HepG2 (cell line): ENCODE measurements at places on chromosomes 6 and 20. TPM values are rescaled to one million over a fixed set of nuclear protein-coding genes. Genes with fewer than 3 reads are reported as not detected.

DNA sequence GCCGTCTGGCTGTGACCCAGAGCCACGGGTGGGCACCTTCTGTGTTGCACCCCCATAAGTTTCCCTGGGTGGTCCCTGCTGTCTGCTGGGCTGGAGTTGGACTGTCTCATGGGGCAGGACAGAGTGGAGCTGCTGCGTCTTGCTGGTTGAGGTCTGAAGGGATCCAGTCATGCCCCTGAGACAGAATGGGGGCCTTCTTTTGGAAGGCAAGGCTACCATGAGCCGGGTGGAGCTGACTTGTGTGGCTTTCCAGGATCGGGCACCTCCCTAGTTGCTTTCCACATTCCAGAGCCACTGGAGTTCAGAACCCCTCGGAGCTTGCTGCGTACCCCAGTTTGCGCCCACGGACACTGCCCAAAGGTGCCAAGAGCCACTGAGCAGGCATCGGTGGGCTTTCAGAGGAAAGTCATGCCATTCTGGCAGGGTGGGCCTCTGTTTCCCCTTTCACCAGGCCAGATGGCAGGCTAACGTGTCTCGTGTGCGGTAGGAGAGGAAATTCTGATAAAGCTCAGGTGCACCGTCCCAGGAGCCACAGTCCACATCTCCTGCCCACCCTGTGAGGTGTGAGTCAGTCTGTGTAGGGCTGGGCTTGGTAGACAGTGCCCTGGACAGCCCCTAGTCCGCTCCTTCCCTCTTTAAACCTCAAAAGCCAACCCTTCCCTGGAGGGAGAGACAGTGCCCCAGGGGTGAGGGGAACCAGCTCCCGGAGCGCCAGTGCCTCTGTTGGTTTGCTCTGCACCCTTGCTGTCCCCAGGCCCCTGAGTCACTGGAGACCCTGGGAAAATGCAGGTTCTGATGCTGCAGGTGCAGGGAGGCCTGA is 125.3 kb downstream of the SYCP2 start:
- no peak for DNase-seq
- no peaks in the 10 kb centered on the region for H3K4me1 ChIP-seq
- H3K36me3 ChIP-seq: no peaks in the 10 kb centered on the region
- no peak overlapping the region for H3K4me3 ChIP-seq

GRCh38 chr6:18328540-18328939 is 58.6 kb upstream of the RNF144B start:
- DNase-seq: no peak
- no peaks in the 10 kb centered on the region for H3K36me3 ChIP-seq
- H3K4me3 ChIP-seq: no peak overlapping the region

GRCh38 chr20:10060226-10060625 is 25.4 kb downstream of the ANKEF1 start:
- H3K4me1 ChIP-seq: no peaks in the 10 kb centered on the region
- H3K27ac ChIP-seq: no peak overlapping the region
- H3K27me3 ChIP-seq: no peaks in the 10 kb centered on the region
- H3K36me3 ChIP-seq: no peaks in the 10 kb centered on the region
- no peak for DNase-seq

Gene RAB44
- not detected in 2 replicates for total RNA-seq

Gene KCNK16
- total RNA-seq: not detected in 2 replicates

GRCh38 chr6:136751522-136751956 is 40.7 kb downstream of the MAP3K5 start:
- H3K27ac ChIP-seq: no peak overlapping the region
- no peaks in the 10 kb centered on the region for H3K36me3 ChIP-seq
- DNase-seq: no peak

Gene C20orf204
- total RNA-seq: 36.8 and 80.0 TPM in 2 replicates
